ENCODE measurements at places on chromosomes 5 and 9.
A peak's percentile ranks its signal among the peaks of the same experiment; 100 is the strongest.

DNA sequence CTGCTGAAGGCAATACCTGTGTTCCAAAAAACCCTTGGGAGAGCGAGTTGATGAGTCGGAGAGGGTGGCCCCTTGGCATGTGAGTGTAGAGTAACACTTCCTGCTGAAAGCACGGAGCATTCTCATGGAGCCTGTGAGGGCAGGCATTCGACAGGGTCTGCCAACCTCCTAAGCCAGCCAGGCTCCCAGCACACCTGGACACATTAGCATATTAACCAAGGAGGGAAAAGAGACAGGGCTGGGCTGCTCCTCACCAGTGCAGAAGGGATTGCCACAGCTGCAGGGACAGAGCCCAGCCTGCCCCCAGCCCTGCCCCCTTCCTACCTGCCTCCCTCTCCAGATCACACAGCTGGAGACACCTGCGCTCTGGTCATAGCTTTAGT lies 46.4 kb upstream of the SEMA4D start:
- no peak for DNase-seq

GRCh38 chr9:91766315-91767069 lies 183.5 kb downstream of the ROR2 start:
- DNase-seq = no peak

DNA sequence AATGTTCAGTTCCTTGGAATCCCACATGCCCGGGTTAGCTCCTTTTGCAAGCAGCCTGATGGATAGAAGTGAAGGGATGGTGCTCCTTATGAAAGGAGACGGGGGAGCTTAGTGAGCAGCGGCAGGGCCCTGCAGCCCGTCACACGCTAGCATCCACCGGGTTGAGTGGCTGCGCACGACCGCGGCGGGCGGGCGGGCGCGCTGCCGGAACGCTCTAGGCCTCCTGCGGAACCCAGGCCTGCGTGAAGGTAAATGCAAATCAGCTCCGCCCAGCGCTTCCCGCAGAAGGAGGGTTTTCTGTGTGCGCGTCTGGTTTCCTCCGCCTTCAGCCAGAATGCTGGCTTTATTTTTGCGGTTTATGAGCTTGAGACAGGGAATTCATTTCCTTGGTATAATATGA lies 19.8 kb downstream of the IL12B start:
- peak; percentile 16 for DNase-seq

- no peak for DNase-seq
Measured at GRCh38 chr5:176770431-176770830, 39.9 kb upstream of the UNC5A start.

GRCh38 chr9:110950041-110950645 lies 88.1 kb downstream of the LPAR1 start:
- DNase-seq = no peak

DNA sequence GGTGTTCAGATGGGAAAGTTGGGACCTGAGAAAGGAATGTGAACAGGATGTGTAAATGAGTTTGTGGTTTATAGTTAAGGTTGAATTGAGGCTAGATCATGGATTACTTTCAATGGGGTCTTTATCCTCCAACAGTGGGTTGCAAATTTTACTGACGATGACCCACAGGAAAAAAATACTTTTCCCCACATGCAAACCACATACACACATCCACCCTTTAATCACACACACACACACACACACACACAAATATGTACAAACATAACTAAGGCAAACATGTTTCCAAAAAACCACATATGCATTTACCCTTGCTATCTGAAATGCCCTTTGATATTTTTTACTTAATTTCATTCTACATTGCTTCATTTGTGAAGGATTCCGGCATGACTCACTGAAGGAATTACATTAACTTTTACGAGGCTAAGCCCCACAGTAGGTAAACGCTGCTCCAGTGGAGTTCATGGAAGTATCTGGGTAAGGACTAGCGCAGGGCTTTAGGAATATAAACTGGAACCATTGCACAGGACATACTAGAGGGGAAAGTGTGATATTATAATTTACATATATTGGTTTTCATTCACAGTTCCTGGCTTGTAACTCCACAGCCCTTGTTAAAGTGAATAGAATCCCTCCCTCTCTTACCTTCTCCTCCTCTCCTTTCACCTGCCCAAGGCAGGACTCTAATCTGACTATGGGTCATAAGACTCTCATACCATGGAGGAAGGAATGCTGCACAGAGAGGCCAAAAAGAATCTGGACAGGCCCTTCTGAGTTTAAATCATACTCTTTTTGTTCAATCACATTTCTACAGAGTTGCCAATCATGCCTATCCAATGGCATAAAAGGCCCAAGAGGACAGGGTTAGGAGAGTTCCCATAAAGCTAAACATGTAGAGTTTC lies 8.5 kb upstream of the SPEF2 start:
- DNase-seq = no peak

DNA sequence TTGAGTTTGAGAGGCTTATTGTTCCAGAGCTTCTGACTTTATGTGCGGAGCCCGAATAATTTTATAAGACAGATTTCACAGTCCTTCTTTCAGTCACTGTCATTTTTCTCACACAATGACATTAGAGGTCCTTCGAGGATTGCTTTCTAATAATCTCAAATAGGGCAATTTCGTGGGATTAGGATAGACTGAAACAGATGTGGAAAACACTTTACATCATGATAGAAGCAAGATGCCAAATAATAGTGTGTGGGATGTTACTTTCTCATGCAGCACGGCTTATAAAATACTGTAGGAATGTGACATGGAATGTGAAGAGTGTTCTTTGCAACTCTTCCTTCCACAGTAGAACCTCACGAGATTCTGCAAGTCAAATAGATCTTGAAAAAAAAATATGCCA lies 451.3 kb downstream of the SEMA5A start:
- no peak for DNase-seq

DNA sequence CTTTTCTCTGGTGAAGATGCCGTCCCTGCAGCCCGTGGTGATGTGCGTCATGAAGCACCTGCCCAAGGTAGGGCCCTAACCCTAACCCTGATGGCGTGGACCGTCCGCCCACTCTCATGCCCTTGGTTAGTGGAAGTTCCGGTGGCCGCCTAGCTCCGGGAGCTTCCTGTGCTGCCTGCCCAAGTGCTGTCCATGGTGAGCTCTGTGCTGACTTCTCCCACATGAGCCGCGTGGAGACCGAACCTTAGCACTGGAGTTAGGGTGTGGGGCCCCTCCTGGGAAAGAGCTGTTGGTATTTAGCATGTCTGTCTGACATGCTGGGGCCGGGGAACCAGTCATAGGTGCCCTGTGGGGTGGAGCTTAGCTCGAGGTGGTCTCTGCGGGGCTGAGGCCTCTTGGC lies 1.2 kb downstream of the NELFB start:
- no peak for DNase-seq

- DNase-seq = no peak
Measured at GRCh38 chr9:117278471-117279035, 136.3 kb downstream of the ASTN2 start.

DNA sequence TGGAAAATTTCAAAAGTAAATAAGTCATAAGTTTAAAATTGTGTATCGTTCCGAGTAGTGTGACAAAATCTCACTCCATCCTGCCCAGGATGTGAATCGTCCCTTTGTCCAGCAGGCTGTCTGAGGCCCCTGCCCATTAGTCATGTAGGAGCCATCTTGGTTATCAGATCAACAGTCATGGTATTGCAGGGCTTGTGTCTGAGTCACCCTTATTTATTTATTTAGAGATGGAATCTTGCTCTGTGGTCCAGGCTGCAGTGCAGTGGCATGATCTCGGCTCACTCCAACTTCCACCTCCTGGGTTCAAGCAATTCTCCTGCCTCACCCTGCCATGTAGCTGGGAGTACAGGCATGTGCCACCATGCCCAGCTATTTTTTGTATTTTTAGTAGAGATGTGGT lies 30.2 kb downstream of the ITGA2 start:
- no peak for DNase-seq

DNA sequence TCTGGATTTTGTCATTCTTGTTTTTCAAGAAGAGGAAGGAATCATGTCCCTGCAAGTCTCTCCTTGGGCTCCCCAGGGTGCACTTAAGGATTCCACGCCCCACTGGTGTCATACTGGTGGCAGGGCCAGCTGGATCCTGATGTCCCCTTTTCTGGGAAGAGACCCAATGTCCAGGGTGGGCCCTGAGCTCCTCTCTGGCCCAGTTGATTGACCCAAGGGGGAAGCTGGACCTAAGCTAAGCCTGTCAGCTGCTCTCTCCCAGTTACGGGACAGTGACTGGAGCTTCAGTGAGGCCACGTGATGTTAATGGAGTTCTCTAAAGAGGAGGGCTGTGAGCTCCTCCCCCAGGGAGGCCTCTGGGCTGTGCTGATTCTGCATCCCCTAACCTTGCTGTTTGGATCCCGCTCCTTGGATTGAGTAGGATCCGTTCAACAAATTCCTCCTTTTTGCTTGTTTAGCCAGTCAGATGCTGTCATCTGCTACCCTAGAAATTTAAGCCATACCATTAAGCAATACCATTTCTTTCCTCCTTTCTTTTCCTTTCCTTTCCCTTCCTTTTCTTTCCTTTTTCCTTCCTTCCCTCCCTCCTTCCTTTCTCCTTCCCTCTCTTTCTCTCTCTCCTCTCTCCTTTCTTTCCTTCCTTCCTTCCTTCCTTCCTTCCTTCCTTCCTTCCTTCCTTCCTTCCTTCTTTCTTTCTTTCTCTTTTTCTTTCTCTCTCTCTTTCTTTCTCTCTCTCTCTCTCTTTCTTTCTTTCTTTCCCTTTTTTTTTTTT lies 17.2 kb downstream of the NKX2-5 start:
- DNase-seq = no peak

DNA sequence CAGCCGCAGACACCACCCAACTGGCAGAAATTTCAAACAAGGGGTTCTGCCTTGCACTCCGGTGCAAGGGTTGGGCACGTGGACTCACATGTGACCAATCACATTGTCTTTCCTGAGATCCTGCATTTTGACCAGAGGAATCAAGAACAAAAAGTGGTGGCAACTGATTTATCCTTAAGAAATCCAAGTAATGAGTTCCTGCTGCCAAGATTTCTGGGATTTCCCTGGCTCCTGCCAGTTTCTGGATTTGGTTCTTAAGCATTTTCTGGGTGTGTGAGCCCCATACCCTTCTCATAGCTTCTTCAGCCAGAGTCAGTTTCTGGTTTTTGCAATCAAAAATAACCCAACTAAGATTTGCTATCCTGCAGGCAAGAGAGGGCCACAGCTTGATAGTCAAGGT lies 17.4 kb upstream of the KCNIP1 start:
- no peak for DNase-seq

DNA sequence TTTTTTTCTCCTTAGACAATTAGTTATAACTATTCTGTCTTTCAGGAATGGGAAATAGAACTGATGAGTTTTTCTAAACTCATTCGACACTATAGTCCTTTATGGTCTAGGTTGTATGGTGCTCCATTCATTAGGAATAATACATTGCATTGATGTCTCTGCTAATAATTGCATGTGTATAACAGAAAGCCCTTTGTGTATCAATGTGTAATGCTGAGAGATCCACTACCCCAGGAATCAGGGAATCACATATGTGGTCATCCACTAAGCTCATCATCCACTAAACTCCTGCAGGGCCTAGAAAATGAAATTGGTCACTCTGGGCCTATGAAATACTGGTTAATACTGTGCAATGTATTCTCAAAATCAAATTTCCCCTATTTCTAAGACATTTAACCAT lies 242.0 kb upstream of the CDH18 start:
- DNase-seq = no peak

DNA sequence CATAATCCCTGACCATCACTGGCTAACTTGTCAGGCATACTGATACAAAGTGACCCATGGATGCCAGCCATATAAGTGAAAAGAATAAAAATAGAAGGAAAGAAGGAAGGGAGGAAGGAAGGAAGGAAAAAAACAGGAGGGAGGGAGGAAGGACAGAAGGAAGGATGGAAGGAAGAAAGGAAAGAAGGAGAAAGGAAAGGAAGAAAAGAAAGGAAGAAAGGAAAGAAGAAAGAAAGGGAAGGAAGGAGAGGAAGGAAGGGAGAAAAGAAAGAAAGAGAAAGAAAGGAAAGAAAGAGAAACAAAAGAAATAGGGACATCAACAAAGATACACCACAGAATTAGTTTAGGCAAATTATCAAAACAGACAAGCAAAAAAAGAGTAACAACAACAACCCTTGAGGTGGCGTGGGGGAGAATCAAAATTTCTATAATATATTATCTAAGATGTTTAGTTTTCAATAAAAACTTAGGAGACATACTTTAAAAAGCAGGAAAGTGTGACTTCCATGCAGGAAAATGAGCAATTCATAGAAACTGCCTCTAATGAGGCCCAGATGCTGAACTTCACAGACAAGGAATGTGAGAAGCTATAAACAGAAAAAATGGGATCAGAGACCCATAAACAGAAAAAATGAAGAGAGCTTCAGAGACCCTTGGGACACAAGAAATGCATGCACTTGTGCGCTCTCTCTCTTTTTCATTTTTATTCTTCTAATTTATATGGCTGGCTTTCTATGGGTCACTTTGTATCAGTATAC lies 96.1 kb upstream of the NFIL3 start:
- DNase-seq = no peak

GRCh38 chr5:111387361-111387760 lies 125.0 kb downstream of the STARD4 start:
- DNase-seq = no peak

DNA sequence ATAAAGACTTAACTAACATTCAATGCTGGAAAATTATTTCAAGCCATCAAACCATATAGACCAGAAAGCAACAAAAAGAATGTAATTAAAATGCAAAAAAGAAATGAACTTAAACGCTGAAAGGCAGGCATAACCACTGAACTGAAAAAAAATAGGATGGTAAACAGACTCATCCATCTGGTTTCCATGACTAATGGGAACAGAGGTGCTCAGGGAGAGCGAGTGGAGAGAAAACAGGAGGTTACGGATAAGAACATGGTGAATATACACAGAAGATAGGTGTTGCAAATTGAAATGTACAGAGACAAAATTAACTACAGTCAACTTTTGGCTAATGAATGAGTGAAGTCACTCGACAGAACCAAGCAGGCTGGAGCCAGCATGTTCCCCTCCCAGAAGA lies 43.5 kb upstream of the RNF38 start:
- no peak for DNase-seq

- DNase-seq = no peak
Measured at GRCh38 chr5:4740156-4740555, 400.0 kb upstream of the ADAMTS16 start.

- no peak for DNase-seq
Measured at GRCh38 chr5:9062873-9063272, 483.0 kb downstream of the SEMA5A start.

DNA sequence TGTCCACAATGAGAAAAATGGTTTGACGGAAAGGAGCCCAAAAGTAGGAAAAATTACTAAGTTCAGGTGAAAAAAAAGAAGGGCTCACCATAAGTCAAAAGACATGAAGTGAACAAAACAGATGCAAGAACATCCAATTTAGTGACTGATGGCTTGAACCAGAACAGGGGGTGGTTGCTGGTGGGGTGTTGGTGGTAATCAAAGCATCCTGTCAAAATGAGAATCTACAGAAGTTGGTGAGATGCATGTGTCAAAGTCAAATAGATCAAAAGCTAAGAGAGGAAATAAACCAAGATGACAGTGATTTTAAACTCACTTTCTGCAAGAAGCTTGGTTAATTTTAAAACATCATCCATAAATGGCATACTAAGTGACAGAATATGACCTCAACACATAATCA lies 117.4 kb downstream of the MLLT3 start:
- DNase-seq = peak; percentile 23

- no peak for DNase-seq
Measured at GRCh38 chr5:953535-954449, 54.8 kb upstream of the NKD2 start.

- no peak for DNase-seq
Measured at GRCh38 chr5:90368454-90369246, 40.9 kb downstream of the CETN3 start.

- DNase-seq = peak; percentile 79
Measured at GRCh38 chr9:136488247-136489214, 5.7 kb upstream of the SEC16A start.

- no peak for DNase-seq
Measured at GRCh38 chr9:1962588-1963106, 52.5 kb upstream of the SMARCA2 start.

GRCh38 chr5:151251001-151251551 lies 1.9 kb upstream of the GM2A start:
- DNase-seq = peak; percentile 65
